Psoas muscle (tissue), 8 donors: ENCODE measurements at places on chromosomes 3 and 15.

DNA sequence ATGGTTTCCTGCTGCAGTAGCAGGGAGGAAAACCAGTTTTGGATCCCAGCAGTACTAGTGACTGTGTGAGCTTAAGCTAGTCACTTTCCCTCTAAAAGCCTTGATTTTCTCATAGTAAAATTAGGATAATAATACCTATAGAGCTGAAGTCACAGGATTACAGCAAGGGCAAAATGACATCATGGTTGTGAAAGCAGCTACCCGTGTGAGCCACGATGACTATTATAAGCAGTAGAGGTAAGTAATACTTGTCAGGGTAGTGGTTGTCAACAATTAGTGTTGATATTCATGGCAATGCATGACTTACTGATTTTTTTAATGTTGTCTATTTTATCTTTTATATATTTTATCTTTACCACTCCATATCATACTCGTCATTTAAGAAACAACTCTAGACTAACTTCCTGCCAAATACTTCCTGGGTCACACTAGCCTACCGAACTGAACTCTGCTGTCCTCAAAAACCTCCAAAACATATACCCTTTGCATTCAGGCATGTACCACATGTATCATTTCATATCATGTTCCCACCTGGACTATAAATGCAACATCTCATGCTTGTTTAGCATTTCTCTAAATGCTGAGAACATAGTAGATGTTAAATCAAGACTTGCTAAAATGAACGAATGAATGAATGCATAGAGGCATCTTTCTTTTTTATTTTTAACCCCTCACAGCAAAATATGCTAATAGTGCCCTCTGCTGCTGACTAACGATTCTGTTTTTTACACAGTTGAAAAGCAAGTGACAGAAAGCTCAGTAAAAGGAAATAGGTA is 172.6 kb downstream of the P3H2 start:
- DNase-seq, result no peak

- no peak for DNase-seq
Measured at GRCh38 chr15:70414626-70415025, 316.9 kb upstream of the TLE3 start.

GRCh38 chr15:32867313-32867626 is 149.5 kb downstream of the GREM1 start:
- DNase-seq, result no peak

GRCh38 chr3:43862992-43863805 is 172.5 kb downstream of the ABHD5 start:
- no peak for DNase-seq

GRCh38 chr15:82950746-82951370 is 1.7 kb downstream of the HOMER2 start:
- no peak for DNase-seq

- DNase-seq, result no peak
Measured at GRCh38 chr3:149653564-149653963, 4.3 kb downstream of the WWTR1 start.

DNA sequence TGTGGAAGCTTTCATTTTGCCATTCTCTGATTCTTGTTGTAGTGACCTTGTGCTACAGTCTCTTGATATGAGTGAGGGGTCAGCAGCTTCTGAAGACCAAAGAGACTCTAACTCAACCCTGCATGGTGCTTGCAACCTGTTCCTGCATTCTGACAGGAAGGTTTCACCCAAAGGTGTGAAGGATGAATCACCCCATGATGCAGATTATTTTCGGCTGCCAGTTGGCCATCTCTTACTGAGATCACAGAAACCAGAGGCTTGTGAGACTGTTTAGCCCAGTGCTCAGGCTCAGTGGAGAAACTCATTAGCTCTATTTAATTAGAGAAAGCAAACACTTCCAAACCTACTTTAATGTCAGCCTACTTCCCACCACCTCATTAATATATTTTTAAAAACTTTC is 29.2 kb upstream of the TPRG1 start:
- no peak for DNase-seq

DNA sequence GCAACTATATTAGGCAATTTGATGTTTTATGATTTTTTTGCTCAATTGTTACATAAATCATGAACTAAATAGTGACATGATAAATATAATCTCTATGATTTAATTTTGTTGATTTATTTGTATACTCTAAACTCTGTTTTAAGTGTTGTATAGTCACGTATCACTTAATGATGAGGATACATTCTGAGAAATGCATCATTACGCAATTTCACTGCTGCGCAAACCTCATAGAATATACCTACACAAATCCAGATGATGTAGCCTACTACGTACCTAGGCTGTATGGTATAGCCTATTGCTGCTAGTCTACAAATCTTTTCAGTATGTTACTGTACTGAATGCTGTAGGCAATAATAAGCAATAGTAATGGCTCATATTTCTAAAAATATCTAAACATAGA is 1029.8 kb downstream of the SI start:
- DNase-seq, result no peak

DNA sequence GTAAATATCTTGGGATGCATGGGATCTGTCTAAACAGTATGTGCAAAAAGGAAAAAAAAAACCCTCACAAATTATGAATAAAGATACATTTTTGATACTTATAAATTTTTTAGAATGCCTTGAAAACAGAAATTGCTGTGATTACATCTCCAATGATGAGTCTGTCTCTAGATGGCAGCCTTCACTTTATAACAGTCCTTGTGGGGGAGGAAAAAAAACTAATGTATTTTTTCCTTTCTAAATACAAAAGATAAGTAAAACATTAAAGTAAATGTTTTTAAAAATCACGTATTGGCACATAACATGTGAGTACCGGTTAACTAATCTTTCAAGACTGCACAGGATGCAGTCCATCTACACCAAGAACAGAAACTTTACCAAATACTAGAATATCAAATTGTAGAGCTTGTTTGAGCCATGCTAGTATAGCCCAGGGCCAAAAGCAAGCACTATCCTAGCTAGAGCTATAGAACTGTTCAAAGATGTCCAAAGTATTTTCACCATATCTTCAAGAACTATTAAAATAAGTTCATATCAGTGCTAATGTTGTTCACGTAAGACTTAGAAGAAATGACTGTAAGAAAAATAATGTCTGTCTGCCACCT is 206.4 kb downstream of the STAG1 start:
- no peak for DNase-seq

DNA sequence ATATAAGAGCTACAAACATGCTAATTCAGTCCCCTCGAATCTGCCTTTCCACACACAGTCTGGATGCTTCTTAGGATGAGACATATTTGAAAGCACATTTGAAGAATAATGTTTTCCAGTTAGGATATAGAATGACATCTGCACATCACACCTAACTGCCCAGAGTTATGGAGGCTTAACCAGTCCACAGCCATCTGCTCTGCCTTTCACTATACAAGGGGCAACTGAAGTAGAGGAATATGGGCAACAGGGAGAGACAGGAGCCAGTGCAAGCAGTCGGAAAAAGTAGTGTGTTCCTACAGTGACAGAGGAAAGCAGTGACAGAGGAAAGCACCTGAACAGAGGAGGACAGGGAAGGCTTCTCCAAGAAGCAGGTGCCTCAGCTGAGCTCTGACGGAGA is 79.0 kb upstream of the CLDN18 start:
- no peak for DNase-seq

GRCh38 chr15:57387564-57388076 is 11.3 kb downstream of the CGNL1 start:
- DNase-seq, result no peak

GRCh38 chr15:85772668-85773067 is 22.1 kb downstream of the KLHL25 start:
- peak; percentile 84 for DNase-seq

GRCh38 chr15:68440136-68440535 is 8.2 kb upstream of the ITGA11 start:
- DNase-seq, result no peak

- no peak for DNase-seq
Measured at GRCh38 chr15:49223536-49224274, 53.7 kb downstream of the GALK2 start.

DNA sequence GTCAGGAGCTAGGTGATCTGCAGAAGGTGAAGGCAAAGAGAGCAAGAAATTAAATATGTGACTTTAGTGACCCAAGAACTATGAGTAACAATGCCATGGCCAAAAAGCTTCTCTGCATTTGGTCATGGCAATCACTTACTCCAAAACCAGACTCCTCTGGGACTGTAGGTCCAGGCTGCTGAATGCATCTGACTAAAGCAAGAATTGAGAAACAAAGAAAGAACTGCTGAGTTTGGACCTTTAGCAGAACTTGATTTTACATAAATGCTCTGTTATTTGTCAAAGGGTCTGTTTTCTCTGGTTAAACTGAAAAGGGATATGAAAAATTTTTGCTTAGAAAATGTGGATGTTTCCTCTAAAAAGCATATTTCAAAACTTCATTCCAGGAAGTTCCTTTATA is 1102.2 kb downstream of the IGSF11 start:
- no peak for DNase-seq

DNA sequence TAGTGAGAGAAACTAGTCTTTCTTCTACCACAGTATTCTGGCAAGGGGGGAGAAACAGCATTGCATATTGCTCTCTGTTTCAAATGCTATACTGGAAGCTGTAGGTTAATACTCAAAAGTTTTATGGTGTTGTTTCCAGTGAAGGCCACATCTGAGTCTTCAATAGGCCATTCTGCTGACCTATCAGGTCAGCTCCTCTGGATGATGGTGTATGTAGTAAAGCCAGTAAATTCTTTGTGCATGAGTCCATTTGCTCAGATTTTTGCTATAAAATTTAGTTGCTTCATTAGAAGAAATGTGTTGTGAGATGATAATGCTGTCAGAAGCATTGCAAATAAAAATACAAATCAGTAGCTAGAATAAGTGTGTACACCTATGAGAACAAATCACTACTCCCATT is 64.9 kb upstream of the RBMS3 start:
- no peak for DNase-seq

DNA sequence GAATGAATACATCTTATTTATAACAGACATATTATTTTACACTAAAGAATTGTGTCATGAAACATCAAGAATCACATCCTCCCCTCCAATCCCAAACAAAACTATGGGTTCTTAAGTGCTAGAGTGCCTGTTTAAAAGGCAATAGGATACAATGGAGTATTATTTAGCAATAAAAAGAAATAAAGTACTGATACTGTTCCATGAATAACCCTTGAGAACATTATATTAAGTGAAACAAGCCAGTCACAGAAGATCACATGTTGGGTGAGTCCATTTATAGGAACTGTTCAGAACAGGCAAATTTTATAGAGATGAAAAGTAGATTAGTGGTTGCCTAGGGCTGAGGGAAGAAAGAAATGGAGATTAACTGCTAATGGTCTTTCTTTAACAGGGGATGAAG is 86.5 kb downstream of the ANKRD28 start:
- no peak for DNase-seq

DNA sequence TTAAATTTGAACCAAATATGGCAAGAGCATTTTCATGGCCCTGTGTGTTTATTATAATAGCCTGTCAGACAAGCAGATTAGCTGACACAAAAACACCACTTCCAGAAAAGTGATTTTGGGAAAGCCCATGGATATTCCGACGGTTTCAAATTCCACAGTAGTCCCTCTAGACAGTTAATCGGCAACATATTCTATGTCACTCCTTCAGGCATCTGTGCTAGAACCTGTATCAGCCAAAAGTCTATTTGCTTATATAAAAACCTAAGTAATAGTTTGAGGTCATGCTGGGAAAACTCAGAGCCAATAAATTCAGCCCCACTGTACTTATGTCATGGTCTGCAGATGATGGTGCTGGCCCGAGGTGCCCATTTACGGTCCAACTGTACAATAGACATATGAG is 110.2 kb upstream of the ARHGEF26 start:
- no peak for DNase-seq

- peak; percentile 64 for DNase-seq
Measured at GRCh38 chr3:127671523-127672428, 976 bp upstream of the ABTB1 start.

- DNase-seq, result no peak
Measured at GRCh38 chr15:68630211-68630555, 51.4 kb downstream of the CORO2B start.

DNA sequence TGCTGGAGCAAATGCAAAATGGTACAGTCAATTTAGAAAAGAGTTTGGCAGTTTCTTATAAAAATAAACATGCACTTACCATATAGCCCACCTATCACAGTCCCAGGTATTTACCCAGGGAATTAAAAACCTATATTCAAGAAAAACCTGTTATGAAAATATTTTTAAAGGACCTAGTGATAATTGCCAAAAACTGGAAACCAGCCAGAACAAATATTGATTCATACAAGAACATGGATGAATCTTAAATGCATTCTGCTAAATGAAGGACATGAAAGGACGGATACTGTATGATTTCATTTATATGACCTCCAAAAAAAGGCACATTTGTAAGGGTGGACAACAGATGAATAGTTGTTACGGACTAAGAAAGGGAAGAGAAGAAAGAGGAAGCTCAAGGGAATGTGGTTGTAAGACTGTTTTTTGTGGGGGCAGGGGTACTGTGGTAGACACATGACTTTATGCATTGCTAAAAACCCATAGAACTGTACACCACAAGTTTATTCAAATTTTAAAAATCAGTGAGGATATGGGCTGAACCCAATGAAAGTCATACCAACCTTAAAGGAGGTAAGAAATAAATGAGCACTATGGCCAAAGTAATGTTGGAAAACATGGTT is 61.0 kb downstream of the ZBBX start:
- DNase-seq, result no peak

DNA sequence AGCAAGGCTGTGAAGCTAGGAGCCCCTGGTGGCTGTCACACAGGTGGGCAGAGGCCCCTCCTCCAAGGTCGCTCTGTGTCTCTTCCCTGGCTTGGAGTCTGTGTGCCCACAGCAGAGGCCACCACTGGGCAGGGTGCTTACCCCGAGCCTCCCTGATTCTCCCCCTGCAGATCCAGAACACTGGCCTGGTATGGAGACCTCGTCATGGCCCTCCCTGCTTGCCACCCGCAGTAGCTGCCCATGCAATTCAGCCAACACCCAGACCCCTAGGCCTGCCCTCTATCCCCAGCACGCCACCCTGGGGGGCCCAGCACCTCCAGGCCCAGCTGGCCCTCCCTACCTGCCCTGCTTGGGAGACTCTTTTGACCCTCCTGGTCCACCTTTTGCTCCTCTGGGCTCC is 5.5 kb upstream of the RHO start:
- DNase-seq, result no peak

GRCh38 chr15:56832125-56832524 is 86.3 kb upstream of the TCF12 start:
- peak; percentile 86 for DNase-seq

GRCh38 chr15:90889736-90890456 is 5.6 kb downstream of the FES start:
- DNase-seq, result no peak

GRCh38 chr3:174958671-174959328 is 99.7 kb downstream of the NAALADL2 start:
- no peak for DNase-seq

GRCh38 chr3:73391984-73392383 is 232.8 kb downstream of the PDZRN3 start:
- no peak for DNase-seq

- DNase-seq, result no peak
Measured at GRCh38 chr3:54003136-54003535, 111.5 kb upstream of the SELENOK start.

- peak; percentile 86 for DNase-seq
Measured at GRCh38 chr3:126081618-126082361, 2.1 kb downstream of the SLC41A3 start.

GRCh38 chr3:82177774-82178173 is 416.3 kb upstream of the GBE1 start:
- DNase-seq, result no peak
